CD8-positive, alpha-beta memory T cell (primary cell): ENCODE measurements at places on chromosomes 1 and 21. TPM values are rescaled to one million over a fixed set of nuclear protein-coding genes. Genes with fewer than 3 reads are reported as not detected.
A peak's percentile ranks its signal among the peaks of the same experiment; 100 is the strongest.

OR2L2 gene
- total RNA-seq: not detected

SLFNL1 gene
- total RNA-seq: 0.09 TPM

ADAMTS5 gene
- not detected for total RNA-seq

FASLG gene
- 45.8 TPM for total RNA-seq

PTPN14 gene
- total RNA-seq: 0.91 TPM

SLC5A9 gene
- not detected for total RNA-seq

VHLL gene
- 0.35 TPM for total RNA-seq

- no peak for DNase-seq
Observed at GRCh38 chr1:231376875-231377549, 38.9 kb downstream of the SPRTN start.

DNA sequence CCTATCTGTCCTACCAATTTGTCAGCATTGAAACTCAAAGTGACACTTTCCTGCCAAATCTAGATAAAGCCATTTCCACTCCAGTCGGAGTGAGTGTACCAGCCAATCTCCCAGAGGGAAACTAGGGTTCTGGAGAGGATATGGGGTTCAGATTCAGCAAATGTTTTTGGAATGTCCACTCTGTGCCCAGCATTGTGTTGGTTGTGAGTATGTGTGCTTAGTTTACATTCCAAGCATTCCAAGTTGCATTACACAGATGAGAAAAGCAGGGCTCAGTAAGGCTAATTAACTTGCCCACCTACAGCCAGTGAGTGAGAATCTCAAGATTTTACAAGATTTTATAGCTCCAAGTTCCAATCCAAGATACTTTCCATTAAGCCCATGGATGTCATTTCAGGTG lies 26.4 kb upstream of the RGS16 start:
- no peak for DNase-seq

DNA sequence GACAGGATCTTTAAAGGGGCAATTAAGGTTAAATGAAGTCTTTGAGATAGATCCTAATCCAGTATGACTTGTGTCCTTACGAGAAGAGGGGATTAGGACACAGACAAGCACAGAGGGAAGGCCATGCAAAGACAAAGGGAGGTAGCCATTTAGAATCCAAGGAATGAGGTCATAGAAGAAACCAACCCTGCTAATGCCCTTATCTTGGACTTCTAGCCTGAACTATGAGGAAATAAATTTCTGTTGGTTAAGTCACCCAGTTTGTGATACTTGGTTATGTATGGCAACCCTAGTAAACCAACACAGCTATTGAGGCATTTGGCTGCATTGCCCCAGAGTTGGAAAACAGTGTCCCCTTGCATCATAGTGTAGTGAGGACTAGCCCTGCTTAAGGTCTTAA lies 121.3 kb downstream of the MAST2 start:
- DNase-seq: no peak

GRCh38 chr1:25658791-25659431 lies 42.3 kb downstream of the MAN1C1 start:
- DNase-seq: no peak

DNA sequence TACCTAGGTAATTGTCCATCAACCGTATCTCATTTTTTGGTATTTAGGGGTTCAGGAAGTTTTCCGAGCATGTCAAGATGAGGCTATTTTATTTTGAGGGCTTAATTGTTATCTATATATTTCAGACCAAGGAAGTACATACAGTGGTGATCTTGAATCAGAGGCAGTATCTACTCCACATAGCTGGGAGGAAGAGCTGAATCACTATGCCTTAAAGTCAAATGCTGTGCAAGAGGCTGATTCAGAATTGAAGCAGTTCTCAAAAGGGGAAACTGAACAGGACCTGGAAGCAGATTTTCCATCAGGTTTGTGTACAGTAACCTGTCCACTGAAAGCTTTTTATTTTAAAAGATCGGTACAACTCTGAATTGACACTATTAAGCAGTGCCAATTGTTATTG lies 130.2 kb downstream of the ZMYM4 start:
- no peak for DNase-seq

DNA sequence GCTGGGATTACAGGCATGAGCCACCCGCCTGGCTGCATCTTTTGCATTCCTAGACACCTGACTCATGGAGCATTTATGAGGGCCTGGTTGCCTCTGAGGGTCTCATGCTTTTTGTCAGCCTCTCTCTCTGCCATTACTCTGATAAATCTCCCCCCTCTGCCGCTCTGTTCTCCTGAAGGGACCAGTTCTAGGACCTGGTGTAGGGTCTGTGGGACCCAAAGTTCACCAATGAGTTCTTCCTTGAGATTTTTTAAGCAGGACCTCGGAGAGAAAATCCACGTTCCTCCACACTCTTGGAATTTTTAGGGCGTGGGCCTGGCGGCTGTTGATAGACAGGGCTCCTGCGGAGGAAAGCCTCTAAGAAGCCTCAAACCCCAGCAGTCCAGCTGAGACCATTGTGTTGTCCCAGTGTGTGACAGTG lies 91.9 kb upstream of the ERRFI1 start:
- DNase-seq: no peak

- DNase-seq: no peak
Observed at GRCh38 chr1:44296086-44296485, 59.0 kb downstream of the ERI3 start.

DNA sequence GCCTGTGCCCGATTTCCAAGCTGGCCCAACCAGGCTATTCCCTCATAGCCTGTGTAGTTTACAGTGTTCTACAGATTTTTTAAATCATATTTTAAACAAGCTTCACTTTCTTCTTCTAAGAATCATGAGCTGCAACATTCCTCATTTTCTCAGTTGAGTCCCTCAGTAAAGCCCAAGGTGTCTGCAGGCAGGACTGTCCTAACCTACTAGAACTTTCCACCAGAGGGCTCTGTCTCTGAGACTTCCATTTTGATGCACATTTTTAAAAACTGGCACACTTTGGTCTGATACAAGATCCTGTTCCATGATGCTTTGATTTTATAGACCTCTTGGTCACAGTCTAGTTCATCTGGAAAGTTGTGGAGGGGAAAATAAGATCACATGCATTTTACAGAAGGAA lies 21.6 kb upstream of the SLAMF6 start:
- peak; percentile 35 for DNase-seq

- DNase-seq: no peak
Observed at GRCh38 chr1:52367272-52367671, 1.3 kb upstream of the CC2D1B start.

GRCh38 chr1:201895913-201896807 lies 7.5 kb downstream of the SHISA4 start:
- DNase-seq: peak; percentile 72

GRCh38 chr1:26693599-26694572 lies 1.9 kb upstream of the ARID1A start:
- peak; percentile 20 for DNase-seq

DNA sequence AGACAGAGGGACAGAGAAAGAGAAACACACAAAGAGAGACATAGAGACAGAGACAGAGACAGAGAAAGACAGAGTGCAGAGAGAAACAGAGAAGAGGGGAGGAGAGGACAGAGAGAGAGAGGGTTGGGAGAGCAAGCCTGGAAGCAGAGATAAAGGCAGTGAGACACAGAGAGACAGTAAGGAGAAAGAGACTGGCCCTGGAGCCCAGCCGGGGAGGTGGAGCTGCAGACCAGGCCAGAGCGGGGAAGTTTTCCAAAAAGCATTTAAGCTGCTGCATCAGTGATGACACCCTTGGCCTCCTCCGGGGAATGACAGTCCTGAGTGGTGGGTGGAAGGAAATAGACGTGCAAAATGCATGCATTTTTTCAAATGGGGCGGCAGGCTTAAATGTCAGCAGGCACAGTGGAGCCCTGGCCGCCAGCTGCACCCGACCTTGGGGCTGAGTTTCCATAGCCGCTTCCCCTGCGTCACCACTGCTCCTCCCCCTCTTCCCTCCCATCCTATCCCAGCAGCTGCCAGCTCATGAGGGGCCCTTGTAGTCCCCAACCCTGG lies 95.4 kb upstream of the KLHDC7A start:
- no peak for DNase-seq

GRCh38 chr1:63537940-63538339 lies 14.6 kb downstream of the EFCAB7 start:
- no peak for DNase-seq

GRCh38 chr1:198467907-198468306 lies 72.6 kb downstream of the ATP6V1G3 start:
- DNase-seq: no peak

DNA sequence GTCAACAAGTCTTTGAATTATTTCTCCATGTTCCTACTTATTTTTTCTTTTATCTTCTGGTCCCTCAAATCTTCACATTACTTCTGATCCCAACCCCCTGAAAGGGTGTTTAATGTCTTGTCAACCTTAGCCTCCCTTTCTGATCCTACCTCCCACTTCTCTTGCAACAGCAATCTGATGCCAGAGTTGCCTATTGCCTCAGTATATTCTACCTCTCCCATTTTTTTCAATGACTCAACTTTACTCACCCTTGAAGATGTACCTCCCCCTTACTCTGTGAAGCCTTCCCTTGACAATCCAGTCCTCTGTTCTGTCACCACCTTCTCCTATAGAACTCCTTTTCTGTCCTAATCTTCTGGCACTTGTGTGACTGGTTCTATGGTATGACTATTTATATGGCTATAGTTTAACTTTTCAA lies 99.5 kb upstream of the CD55 start:
- DNase-seq: no peak

DNA sequence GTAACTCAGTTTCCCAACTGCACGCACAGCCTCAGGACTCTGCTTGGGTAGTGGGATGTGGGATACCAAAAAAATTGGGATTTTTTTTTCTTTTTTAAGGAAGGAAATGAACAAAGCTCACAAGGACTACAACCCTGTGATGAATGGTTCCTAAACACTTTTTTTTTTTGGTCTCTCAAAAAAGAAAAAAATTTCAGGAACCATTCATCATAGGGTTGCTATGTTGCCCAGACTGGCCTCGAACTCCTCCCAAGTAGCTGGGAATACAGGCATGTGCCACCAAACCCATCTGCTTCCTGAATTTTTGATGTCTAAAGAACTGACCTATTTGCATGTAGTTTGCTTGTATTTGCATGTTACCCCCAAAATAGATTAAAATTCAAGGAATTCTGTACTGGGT lies 6.8 kb downstream of the MINDY1 start:
- no peak for DNase-seq

DNA sequence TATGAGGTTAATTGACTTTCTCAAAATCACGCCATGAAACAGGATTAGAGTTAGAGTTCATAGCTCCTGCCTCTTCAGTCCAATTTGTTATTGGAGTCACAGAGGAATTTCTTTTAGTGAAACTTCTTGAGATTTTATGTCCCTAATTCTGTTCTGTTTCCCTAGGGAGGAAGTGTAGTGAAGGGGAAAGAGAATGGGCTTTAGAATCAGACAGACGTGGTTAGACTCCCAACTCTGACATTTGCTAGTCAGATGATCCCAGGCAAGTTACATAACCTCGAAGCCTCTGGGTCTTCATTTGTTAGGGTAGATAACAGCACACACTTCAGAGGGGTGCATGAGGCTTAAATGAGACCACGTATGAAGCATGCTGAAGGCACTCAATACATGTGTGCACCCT lies 83.9 kb downstream of the ASTN1 start:
- DNase-seq: no peak

GRCh38 chr1:117171900-117172511 lies 38.7 kb downstream of the VTCN1 start:
- DNase-seq: no peak

DNA sequence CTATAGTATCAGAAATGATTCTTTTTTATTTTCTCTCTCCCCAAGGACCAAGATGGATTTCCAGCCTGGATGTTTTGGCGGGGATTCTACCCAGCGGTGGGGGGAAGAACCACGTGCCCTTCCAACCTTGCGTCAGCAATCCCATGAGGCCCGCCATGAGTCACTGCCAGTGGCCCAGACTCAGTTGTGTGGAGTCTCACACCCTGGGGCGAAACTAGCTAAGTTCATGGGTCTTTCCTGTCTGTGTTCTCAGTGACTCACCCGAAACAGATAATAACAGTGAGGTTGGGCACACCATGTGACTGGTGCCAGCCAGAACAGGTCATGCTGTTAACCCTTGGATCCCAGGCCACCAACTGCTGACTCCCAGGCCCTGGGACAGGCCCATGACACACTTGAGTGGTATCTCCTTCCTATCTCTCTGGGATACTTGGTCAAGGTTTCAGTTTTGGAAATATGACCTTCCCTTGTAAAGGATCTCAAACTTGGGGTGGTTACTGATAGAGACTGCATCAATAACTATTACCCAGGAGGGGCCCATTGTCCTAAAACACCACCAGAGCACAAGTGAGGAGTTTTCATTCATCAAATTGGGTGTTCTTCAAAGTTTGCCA lies 98.0 kb upstream of the DUSP10 start:
- peak; percentile 89 for DNase-seq

GRCh38 chr1:35773711-35774110 lies 3.9 kb upstream of the CLSPN start:
- DNase-seq: no peak

- no peak for DNase-seq
Observed at GRCh38 chr1:33346533-33346926, 25.6 kb upstream of the A3GALT2 start.

DNA sequence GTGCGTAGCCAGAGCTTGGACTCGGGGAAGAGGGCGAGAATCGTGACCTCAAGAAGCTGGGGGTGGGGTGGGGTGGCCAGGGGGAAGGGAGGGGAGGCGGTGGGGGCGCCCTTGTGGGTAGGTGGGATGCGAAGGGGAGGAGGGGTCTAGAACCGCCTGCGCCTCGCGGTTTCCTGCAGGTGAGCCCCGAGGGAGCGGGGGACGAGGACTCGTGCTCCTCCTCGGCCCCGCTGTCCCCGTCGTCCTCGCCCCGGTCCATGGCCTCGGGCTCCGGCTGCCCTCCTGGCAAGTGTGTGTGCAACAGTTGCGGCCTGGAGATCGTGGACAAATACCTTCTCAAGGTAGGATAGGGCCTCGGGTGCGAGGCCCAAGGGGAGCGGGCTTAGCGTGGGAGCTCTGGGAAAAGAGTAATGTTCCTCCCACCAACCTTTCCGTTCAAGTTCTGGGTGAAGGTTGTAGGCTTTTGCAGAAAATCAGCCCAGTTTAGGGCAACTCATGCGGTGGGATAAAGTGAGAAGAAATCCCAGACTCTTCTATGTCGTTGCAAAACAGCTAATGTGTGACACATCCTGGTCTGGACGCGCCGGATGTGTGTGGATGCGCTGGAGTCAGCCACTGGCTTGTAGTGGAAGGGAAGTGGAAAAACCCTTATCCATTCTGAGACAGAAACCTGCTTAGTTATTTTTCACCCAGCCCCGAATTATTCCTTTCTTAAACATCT lies 2.9 kb downstream of the LHX8 start:
- DNase-seq: no peak

DNA sequence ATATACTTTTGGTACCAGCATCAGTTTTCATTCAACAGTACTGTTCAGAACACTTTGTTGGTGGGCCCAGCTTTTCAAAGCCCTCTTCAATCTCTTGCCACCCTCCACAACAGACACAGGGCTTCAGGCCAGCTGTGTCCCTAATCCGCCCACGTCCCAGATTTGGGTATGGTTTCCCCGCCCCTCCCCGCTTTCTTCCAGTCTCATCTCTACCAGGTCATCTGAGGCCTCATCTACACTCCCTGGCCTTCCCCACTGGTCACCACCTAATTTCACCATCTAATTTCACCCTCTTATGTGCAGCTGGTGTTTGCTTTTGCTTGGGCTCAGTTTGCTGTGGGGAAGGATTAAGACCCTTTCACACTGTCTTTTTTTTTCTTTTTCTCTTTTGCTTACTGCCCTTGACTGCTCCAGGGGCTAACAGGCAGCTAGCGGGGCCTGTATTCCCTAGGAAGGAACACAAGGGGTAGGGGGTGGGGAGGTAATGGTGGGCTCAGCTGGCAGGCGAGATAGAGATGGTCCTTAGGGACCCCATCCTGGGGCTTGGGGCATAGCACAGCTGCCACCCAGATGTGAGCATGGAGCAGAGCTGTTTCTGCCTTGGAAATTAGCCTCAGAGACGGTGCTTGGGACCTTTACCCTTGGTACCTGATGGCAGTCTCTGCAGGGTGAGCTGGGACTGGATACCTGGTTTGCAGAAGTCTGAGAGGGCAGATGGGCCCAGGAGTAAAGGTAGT lies 3.8 kb upstream of the EPB41 start:
- DNase-seq: no peak
